ENCODE measurements at places on chromosomes 3 and 15. TPM values are rescaled to one million over a fixed set of nuclear protein-coding genes. Genes with fewer than 3 reads are reported as not detected.

- no peak overlapping the region for H3K4me3 ChIP-seq
- no peak for DNase-seq
- peaks cover 100% of the 10 kb centered on the region for H3K4me1 ChIP-seq
- H3K36me3 ChIP-seq, result no peaks in the 10 kb centered on the region
These were observed 38.2 kb upstream of the SEMA4B start for GRCh38 chr15:90162956-90163355.

- no peak for DNase-seq
- no peak overlapping the region for H3K27ac ChIP-seq
- H3K36me3 ChIP-seq, result no peaks in the 10 kb centered on the region
- no peak overlapping the region for H3K4me3 ChIP-seq
These were observed 9.4 kb downstream of the SLC6A20 start for GRCh38 chr3:45786801-45787495.

DNA sequence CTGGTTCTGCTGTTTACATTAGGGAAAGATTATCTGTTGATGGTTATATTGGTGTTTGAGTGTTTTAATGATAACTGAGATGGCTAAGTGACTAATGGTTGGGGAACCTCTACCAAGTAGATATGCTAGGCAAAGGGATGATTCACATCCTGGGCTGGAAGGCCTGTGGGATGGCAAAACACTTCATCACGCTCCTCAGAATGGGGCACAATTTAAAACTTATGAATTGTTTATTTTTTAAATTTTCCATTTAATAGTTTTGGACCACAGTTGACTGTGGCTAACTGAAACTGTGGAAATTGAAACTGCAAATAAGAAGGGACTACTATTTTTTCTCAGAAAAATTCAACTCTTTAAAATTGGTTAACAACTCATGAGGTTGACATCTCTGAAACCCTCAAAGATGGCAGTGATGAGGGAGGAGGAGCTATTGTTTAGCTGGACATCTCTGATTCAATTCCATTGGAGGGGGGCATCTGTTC lies 100.5 kb upstream of the ZBED2 start:
- no peak overlapping the region for H3K27ac ChIP-seq
- H3K4me3 ChIP-seq, result no peak overlapping the region
- no peaks in the 10 kb centered on the region for H3K36me3 ChIP-seq
- no peak for DNase-seq
- H3K4me1 ChIP-seq, result no peaks in the 10 kb centered on the region
- H3K27me3 ChIP-seq, result no peaks in the 10 kb centered on the region

Gene GOLGA8J
- total RNA-seq, result not detected

Gene EPHB3
- 14.7 TPM for total RNA-seq

All from esophagus squamous epithelium (tissue), 5 donors.